ENCODE measurements at places on chromosomes 12 and 14.
A peak's percentile ranks its signal among the peaks of the same experiment; 100 is the strongest.

DNA sequence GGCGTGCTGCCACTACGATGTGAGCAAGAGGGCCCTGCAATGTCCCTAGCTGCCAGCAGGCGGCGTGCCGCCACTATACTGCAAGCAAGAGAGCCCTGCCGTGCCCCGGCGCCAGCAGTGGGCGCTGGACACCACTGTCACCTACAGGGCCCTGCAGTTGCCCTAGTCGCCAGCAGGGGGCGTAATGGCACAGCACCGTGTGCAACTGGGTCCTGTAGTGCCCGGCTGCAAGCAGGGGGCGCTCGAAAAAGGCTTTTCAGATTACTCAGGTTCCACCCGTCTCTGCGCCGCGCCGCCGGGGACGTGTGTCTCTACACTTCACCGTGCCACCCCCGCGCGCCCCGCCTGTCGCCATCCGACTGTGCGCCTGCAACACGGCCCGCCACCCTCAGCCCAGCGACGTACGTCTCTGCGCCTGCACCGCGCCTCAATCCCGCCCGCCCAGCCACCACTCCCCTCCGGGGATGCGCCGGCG is 1356.9 kb downstream of the TMEM121 start:
- DNase-seq: peak; percentile 1

DNA sequence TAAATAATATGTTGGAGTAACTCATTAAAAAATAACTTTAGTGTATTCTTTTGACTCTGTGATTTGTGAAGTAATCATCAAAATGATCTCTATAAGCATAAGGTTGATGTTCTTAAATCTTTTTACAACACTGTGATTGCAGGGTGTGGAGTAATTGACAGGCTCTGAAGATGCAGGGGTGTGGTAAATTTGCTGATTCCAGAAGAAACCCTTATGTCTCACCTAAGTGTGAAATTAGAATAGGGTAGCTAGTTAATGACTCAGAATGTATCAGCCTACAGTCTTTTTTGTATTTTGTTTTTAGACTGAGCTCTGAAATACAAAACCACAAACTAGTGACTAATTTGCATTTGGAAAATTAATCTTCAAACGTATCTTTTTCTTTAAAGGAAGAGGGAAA is 5.9 kb downstream of the PRPF39 start:
- DNase-seq: no peak

DNA sequence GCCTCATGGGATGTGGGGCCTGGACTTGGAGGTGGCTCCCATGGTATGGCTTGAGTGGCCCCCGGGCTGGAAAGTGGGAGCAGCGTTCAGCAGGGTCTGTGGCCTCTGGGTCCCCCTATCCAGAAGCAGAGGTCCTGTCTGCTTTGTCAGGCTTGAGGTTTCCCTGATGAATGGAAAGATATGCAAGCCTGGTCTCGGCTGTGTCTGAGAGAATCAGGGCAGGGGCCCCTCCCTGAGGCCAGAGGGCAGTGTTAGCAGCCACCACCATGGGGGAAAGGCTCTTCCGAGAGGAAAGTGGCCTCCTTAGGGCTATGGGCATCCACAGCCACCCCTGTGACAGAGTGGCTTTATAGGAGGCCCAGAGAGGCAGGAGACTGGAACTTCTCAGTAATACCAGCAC is 128.2 kb downstream of the VRK1 start:
- DNase-seq: no peak

DNA sequence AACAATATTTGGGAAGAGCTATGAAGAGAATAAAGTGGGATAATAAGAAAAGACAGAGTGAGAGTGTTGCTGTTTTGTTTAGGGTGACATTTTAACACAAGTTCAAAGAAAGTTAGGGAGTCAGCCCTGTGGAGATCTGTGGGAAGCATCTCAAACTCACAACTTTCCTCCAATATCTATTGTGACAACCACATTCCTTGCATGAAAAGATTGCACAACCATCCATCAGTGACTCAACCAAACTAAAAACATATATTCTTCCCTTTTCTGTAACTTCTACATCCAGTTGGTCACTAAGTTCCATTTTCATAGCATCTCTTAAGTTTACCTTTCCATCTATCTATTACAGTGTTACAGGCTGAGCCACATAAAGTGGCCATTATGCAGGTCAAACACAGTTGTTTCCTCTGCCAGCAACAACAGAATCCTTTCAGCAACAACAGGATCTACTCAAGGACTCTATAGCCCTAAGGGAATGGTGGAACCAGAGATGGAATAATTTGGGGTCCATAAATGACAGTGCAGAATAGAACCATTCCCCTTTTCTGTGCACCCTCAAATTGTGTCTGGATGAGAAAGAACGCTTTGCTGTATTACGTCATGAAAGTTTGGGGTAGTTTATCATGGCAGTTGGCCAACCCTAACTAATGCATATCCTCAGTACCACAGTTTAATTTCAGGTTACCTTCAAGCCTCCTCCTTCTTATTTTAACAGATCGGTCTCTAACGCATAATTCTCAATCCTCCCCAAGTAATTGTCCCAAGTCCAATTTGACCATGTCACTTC is 118.8 kb downstream of the ST8SIA1 start:
- DNase-seq: no peak

DNA sequence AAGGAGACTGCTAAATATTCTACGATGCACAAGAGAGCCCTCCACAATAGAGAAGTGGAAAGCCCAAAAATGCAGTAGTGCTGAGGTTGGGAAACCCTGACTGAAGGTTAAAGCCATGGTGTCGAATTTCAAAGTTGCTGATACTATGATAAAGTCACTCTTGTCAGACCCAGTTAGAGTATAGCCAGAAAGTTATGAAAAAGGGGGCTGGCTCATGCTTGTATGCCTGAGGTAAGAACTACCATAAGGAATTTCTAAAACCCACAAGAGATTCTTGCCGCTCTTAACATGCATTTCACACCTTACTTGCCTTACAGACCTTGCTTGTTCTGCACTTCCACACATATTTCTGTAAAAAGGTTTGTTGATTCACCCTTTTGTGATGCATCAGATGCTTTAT is 184.6 kb downstream of the SLC6A15 start:
- DNase-seq: peak; percentile 65

- no peak for DNase-seq
Measured at GRCh38 chr14:93276031-93276716, 56.7 kb downstream of the BTBD7 start.

DNA sequence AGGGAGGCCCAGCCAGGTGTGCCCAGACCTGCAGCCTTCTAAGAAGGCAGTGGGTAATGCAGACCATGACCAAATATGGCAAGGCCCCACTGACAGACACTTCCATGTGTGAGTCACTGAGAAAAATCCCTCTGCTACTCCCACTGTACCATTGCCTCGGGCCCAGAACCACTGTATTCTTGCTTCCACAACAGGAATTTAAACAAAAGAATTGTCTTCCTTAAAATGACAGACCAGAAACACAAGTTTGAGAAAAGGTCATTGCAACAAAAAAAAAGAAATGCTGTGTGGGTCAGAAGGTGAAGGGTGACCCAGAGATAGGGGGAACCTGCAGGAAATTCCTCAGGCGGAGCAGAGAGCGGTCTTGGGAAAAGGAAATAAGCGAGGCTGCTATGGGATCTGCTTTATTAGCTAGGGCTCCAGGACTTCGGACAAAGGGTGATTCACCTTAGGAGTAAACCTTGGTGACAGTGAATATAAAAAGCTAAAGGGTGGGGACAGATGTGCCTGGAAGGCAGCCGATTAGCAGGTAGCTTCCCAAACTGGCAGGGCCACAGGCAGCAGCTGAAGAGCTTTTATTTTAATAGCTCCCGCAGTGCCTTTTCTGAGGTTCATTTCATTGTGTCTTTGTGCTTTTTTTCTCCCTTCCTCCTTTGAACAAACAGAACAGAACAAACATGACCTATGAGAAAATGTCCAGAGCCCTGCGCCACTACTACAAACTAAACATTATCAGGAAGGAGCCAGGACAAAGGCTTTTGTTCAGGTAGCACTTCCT is 185.3 kb upstream of the BCL2L14 start:
- DNase-seq: no peak

DNA sequence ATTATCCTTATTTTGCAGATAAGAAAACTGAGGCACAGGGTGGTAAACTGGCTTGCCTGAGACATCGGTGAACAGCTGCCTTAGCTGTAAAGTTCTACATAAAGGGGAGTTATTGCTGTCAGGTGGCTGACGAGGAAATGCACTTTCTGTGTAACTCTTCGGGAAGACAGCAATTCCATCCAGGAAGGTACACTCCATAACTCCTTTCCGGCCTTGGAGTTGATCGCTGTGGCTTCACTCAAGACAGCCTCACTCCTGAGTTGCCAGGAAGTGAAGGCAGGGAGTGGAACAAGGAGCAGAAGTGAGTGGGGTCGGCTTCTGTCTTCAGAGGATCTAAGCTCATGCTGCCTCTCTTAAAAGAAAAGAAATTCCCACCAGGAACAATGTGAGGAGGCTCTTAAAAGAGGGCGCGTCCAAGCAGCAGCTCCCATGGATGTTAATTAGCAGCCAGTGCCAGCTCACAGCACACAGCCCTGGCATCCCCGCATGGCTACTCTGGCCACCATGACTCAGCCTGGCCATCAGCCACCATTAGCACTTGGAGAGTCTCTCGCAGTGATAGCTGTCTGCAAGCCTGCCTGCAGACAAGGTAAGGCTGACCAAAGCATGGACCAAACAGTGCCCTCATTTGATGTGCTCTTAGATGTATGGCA is 60.3 kb downstream of the NUAK1 start:
- no peak for DNase-seq

DNA sequence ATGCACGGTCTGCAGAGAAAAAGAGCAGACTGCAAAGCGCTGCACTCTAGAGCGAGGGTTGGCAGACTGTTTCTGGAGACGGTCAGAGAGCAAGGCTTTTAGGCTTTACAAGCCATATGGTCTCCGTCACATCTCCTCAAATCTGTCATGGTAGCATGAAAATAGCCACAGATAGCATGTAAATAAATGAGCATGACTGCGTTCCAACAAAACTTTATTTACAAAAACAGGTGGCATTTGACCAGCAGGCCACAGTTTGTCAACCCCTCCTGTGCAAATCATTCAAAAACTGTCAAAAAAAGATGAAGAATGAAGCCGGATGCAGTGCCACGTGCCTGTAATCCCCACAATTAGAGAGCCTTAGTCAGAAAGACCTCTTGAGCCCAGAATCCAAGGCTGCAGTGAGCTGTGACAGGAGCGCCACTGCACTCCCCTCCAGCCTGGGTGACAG is 18.9 kb downstream of the SYNE3 start:
- DNase-seq: no peak

DNA sequence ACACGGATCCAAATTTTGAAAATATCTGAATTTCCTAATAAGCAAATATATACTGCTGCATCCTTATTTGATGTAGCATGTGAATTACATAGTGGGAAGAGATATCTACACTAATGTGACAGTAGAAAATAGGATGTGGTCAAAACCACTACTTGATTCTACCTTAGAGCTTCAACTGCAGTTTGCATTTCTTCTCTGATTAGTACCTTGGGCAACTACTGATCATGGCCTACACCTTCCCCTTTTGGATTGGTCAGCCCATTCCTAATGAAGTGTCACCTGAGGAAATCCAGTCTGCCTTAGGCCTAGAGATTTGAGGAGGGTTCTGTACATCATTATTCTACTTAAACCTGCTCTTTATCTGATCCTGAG is 10.7 kb downstream of the LLPH start:
- DNase-seq: no peak

DNA sequence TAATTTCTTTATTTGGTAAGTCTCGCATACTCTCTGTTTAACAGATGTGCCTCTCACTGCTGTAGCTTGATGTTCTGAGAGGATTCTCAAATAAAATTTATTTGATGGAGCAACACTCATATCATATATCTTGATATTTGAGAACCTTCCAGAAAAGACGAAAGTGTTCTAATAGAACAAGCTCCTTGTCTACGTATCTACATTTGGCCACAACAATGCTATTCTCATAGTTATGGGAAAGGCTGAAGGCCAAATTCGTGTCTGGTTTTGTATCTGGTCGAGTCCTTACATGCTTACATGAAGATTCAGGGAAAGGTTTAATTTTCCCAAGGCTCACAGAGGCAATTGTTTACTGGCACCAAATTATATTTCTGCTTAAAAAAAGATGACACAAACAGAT is 186.7 kb upstream of the SLC38A2 start:
- no peak for DNase-seq

- DNase-seq: no peak
Measured at GRCh38 chr14:89720076-89720687, 234.3 kb downstream of the EFCAB11 start.

- DNase-seq: no peak
Measured at GRCh38 chr14:52053044-52053443, 15.8 kb downstream of the NID2 start.

GRCh38 chr12:91920741-91921140 is 224.9 kb downstream of the BTG1 start:
- no peak for DNase-seq

- DNase-seq: no peak
Measured at GRCh38 chr12:57330992-57331391, 80.0 kb upstream of the STAC3 start.

GRCh38 chr14:41597647-41598046 is 9.0 kb upstream of the LRFN5 start:
- peak; percentile 56 for DNase-seq

DNA sequence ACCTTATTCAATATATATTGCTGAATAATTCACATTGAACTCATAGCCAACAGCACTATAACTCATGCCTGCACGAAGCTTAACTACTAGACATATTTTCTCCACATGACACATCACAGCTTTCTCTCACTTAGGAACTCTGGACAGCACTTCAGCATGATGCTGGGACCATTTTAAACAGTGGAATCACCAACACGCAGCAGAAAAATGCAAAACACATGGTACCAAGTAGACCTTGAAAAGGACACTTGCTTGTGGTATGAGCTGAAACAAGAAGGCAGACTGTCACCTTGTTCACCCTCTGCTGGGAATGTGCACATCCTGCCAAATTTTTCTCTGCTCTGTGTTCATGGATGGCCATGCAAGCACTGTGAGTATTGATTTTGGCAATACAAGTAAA is 34.8 kb upstream of the CD9 start:
- DNase-seq: no peak

GRCh38 chr12:54330442-54330841 is 5.5 kb downstream of the COPZ1 start:
- no peak for DNase-seq

DNA sequence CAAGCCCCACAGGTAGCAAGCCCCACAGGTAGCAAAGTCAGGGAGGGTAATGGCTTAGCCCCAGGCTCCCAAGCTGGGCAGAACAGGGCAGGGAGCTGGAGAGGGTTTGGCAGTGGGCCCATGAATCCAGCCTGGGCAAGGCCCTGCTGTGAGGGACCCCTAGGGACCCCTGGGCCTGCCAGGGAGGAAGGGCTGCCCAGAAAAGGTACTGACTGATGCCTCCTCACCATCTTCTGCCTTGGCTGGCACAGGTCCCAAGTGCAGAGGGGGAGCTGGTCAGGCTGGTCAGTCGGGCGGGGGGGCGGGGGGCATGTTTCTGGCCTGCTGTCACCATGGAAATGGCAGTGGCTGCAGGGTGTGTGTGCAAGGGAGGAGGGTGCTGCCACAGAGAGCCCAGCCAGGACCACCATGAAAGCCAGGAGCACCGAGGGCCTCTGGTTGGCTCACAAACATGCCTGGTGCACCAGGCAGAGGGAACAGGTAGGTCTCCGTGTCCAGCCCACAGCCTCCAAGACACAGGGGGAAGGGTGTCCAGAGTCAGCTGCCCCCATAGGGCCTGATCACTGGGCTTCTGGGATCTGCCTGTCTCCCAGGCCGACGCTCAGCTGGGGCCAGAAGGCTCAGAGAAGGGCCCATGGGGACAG is 1.5 kb upstream of the CRIP2 start:
- no peak for DNase-seq

- no peak for DNase-seq
Measured at GRCh38 chr14:55585854-55586253, 5.8 kb downstream of the KTN1 start.

GRCh38 chr14:104474495-104475213 is 104.9 kb upstream of the C14orf180 start:
- no peak for DNase-seq

Data from GM23338 (cell line).